Caco-2 (cell line): ENCODE measurements at places on chromosomes 1 and 21.

GRCh38 chr1:34587761-34588160 lies 167.1 kb upstream of the GJB5 start:
- no peaks in the 10 kb centered on the region for H3K36me3 ChIP-seq
- no peak overlapping the region for H3K27ac ChIP-seq
- no peaks in the 10 kb centered on the region for H3K27me3 ChIP-seq
- no peaks in the 10 kb centered on the region for H3K4me1 ChIP-seq
- DNase-seq, result no peak

- no peaks in the 10 kb centered on the region for H3K36me3 ChIP-seq
- DNase-seq, result no peak
- H3K27me3 ChIP-seq, result no peaks in the 10 kb centered on the region
- H3K27ac ChIP-seq, result no peak overlapping the region
- no peak overlapping the region for H3K4me3 ChIP-seq
These were observed 147.0 kb downstream of the VAV3 start for GRCh38 chr1:107817935-107818334.

- no peak overlapping the region for H3K4me3 ChIP-seq
- no peaks in the 10 kb centered on the region for H3K36me3 ChIP-seq
- DNase-seq, result no peak
- no peaks in the 10 kb centered on the region for H3K4me1 ChIP-seq
- no peak overlapping the region for H3K27ac ChIP-seq
These were observed 435.7 kb upstream of the VAMP3 start for GRCh38 chr1:7335224-7335879.

DNA sequence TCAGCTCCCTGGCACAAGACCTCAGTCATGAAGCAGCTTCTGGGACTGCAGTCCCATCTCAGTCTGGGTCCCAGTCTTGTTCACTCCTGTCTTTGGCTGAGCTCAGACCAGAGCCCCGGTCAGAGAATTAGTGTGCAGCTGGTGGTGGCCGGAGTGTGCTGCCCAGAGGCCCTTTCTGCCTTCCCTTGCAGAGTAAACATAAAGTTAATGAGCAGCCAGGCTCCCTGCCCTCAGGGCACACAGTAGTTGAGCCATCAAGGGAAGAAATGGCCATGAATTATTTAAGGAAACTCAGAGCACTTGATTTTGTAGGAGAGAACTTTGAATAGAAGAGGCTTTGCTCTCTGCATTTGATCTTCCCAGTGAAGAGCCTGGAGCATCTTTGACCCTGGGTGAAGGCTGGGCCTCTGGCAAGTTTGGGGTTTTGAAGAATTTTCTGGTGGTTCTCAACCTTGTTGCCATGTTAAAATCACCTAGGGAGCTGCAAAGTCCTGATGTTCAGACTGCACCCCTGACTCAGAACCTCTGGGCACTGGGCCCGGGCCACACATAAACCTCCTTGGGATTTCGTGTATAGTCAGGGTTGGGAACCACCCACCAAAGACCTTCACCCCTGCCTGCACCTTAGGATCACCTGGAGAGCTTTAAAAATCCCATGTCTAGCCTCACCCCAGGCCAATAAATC lies 26.4 kb upstream of the SELENON start:
- H3K36me3 ChIP-seq, result no peaks in the 10 kb centered on the region
- peak; percentile 90 for DNase-seq
- no peak overlapping the region for H3K4me3 ChIP-seq
- no peaks in the 10 kb centered on the region for H3K27me3 ChIP-seq

DNA sequence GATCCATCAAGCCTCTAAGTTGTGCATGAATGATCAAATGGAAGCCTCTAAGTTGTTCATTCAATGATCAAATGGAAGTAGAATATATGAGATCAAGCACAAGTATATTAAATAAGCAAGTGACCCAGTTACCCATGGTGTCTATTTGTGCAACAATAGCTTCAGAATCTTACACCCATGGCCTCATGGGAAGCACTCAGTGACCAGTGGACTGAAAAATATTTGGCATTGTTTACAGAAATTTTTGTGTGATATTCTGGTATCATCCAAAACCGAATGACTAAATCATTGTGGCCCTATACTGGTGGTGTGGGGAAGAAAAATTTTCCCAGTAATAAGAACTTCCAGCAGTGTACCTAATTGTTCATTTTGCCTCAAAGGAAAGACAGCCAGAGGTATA lies 46.6 kb downstream of the DUSP10 start:
- DNase-seq, result no peak
- no peaks in the 10 kb centered on the region for H3K4me1 ChIP-seq
- H3K27me3 ChIP-seq, result no peaks in the 10 kb centered on the region
- no peak overlapping the region for H3K4me3 ChIP-seq
